ENCODE measurements at places on chromosomes 16 and 17. TPM values are rescaled to one million over a fixed set of nuclear protein-coding genes. Genes with fewer than 3 reads are reported as not detected.

- no peak for DNase-seq
Measured at GRCh38 chr16:80716564-80717139, 87.7 kb downstream of the CDYL2 start.

- DNase-seq, result no peak
Measured at GRCh38 chr17:36892112-36892838, 45.0 kb upstream of the LHX1 start.

- peak; percentile 20 for DNase-seq
Measured at GRCh38 chr16:3095869-3096268, 3.2 kb downstream of the ZSCAN10 start.

The RAI1 gene
- total RNA-seq, result 13.1 TPM

Data from M059J (cell line).